ENCODE measurements at places on chromosomes 11 and 22.

DNA sequence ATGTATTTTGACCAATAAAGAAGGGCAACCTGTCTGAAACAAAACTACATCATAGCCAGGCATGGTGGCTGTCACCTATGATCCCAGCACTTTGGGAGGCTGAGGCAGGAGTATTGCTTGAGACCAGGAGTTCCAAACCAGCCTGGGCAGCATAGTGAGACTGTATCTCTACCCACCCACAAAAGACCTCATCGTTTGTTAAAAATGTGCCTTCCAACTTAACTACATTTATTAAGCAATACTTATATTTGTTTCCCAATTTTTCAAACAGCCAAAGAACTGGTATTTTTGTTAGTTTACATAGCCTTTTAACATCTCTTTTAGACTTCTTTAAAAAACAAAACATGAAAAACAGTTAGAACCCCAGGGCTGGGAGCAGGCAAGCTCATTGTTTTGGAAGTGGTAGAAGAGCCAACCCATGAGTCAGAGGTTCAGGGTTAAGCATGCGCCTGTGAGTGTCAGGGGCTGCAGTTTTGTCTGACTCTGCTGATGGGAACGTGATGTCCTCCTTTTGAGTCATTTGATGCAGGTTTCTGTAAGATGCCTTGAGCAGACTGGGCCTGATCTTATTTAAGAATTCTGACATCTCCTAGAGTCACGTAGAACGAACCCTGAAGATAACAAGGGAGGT, 53.9 kb upstream of the CRTAM start:
- no peak for DNase-seq

DNA sequence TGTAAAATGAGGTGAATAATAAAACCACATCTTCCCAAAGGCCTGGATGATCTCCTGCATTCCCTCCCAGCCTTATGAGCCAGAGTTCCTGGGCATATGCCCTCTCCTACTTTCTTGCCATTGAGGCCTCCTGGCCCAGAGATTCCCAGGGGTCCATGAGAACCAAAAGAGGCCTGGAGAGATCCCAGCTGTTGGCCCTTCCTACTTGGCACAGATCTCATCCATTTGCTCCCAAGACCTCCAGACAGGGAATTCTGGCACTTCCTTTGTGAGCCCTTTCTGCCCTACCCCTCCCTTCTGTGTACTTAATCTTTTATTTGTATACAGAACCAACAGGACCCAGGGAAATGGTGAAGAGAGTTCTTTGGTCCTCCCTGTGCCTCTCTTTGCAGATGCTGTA, 21.4 kb downstream of the POU2F3 start:
- DNase-seq, result no peak

DNA sequence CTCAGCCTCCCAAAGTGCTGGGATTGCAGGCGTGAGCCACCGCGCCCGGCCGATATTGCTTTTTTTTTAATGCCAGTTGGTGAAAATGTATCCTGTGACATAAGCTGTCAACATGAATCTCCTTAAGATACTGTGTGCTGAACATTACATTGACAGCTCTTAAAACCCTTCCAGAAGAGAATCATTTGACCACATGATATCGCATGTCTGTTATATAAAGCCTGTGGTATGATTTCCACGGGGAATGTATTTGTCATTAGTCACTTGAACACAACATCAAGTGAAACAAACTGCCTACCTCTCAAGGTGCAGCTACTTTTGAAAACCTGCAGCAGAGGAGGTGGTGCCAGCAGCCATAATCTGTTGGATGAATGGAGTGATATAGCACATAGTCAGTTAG, 67.0 kb downstream of the BCL2L13 start:
- no peak for DNase-seq

GRCh38 chr11:6415797-6416196, 3.1 kb downstream of the APBB1 start:
- no peak for DNase-seq

- DNase-seq, result no peak
Observed at GRCh38 chr11:93051186-93051585, 81.7 kb downstream of the MTNR1B start.

GRCh38 chr11:57499413-57499982, 16.0 kb downstream of the SLC43A1 start:
- peak; percentile 84 for DNase-seq

Measured in DMS 273 treated with DMSO at 0.1 percent for 48 hours (cell line).